ENCODE measurements at places on chromosomes 16 and 17.

DNA sequence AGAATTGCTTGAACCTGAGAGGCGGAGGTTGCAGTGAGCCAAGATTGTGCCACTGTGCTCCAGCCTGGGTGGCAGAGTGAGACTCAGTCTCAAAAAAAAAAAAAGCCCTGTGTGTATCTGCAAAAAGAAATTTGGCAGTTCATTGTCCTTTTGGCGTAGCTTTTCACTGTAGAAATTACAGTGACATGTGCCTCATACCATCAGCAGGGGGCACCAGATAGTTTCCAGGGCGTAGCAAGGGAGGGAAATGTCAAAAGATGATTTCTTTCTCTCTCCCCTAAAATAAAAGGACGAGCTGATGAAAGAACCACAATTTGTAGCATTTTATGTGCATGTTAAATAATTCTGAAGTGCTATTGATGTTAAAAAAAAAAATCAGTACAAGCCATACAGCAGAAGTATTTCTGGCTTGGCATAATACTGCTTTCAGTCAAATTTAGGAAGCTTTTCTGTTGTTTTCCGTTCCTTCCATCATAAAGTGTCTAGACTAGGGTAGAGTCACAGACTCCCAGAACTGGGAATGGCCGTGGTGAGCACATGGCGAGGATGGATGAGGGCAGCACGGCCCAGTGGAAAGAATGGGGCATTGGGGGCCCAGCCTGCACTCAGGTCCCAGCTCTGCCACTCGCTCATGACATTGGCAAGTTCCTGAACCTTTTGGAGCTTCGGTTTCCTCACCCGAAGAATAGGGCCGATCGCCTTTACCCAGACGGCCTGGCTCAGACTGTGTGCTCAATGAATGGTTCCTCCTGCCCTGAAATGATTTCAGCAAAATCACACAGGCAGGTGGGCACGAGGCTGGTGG is 59.8 kb upstream of the RPH3AL start:
- DNase-seq = peak; percentile 54

- no peak for DNase-seq
Measured at GRCh38 chr16:10777356-10777755, 33.7 kb downstream of the NUBP1 start.

- no peak for DNase-seq
Measured at GRCh38 chr16:27650073-27650701, 100.2 kb downstream of the KATNIP start.

- no peak for DNase-seq
Measured at GRCh38 chr17:1574697-1575471, 12.3 kb upstream of the PITPNA start.

GRCh38 chr17:74544991-74545842 is 698 bp downstream of the CD300C start:
- DNase-seq = no peak

- no peak for DNase-seq
Measured at GRCh38 chr17:19411631-19412030, 599 bp downstream of the RNF112 start.

DNA sequence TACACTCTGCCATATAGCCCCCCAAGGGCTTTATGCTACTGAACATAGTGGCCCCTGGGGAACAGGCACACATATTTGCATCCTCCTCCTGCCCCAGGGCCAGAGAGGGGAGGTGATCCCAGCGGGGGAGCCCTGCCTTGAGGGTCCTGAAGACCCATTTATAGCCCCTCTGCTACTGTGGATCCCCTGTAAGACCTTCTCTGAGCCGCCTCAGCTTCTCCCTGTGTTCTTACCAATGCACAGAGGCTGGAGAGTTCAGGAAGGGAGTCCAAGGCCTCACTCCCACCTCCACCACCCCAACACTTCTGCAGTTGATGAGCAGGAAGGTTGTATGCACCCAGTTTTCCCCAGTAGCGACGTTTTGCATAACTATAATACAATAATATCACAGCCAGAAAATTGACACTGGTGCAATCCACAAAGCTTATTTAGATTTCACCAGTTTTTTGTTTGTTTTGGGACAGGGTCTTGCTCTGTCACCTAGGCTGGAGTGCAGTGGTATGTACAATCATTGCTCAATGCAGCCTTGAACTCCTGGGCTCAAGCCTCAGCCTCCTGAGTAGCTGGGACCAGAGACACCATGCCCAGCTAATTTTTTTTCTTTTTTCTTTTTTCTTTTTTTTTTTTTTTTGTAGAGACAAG is 1.3 kb upstream of the FAM83G start:
- no peak for DNase-seq

- no peak for DNase-seq
Measured at GRCh38 chr17:31349454-31349853, 28.0 kb upstream of the EVI2A start.

DNA sequence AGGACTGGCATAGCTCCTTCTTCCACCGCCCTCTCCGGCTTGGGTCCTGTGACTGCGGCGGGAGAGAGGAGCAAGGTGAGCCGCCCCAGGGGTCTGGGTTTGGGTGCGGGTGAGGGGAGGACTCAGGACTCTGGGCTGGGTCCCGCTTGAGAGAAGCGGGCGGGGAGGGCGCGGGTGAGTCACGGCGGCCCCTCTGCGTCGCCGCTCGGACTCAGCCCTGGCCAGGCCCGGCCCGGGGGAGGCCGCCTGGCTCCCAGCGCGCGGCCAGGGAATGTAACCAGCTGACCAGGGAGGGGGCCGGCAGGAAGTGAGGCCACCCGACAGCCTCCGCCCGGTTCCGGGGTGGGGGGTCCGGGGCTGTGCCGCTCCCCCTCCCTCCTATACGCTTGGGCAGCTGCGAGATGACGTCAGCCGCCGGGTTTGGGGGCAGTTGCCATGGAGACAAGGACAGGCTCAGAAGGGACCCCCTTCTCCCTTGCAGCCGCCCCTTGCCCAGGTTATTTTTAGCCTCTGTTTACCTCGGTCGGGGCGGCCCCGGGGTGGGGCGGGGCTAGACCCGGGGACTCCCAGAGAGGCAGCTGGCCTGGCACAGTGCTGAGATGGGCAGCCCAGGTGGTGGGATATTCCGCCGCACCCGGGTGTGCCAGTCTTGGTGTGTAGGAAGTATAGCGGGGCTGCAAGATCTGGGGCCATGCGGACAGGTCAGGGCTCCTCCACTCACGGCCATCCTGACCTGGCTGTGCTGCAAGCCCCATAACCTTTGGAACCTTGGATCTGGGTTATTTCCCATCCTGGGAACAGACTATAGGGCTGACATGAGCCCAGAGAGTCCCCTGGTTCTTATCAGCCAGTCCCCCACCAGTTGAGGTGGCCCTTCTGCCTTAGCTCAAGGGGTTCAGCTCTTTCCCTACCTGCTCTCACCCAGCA is 1.6 kb downstream of the RIPOR1 start:
- DNase-seq = no peak

GRCh38 chr17:44197980-44198720 is 1.5 kb downstream of the ATXN7L3 start:
- no peak for DNase-seq

- DNase-seq = no peak
Measured at GRCh38 chr17:33115366-33115765, 123.7 kb downstream of the SPACA3 start.
